ENCODE measurements at places on chromosomes 7 and 10.

DNA sequence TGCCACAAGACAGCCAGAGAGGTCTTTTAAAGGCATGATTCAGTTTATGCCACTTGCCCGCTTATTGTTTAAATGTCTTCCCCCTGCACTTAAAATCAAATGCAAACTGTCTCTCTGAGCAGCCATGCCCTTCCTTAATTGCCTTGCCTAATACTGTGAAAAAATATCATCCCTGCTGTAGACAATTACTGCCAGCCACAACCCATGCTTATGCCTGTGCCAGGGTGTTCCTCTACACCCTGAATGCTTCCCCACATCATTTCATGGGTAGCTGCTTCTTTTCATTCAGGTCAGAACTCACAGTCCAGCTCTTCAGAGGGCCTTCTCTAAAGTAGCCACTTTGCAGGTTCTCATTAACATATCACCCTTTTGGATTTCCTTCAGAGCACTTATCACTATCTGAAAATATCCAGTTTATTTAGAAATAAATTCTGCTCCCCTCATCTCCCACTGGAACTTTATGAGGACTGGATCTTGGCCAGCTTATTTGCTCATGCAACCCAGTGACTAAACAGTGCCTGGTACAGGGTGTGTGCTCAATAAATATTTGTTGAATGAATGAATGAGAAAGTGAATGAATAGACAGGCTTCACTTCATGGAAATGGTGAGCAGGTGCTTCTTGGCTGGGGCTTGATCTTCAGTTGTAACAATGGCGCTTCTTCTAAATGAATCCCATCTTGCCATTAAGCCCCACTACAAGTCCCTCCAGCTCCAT, 162.4 kb upstream of the MDFIC start:
- peak; percentile 14 for DNase-seq

- no peak for DNase-seq
These were observed 146.6 kb downstream of the CHN2 start for GRCh38 chr7:29341156-29341555.

GRCh38 chr7:40918701-40919271, 784.0 kb downstream of the SUGCT start:
- DNase-seq, result peak; percentile 81

DNA sequence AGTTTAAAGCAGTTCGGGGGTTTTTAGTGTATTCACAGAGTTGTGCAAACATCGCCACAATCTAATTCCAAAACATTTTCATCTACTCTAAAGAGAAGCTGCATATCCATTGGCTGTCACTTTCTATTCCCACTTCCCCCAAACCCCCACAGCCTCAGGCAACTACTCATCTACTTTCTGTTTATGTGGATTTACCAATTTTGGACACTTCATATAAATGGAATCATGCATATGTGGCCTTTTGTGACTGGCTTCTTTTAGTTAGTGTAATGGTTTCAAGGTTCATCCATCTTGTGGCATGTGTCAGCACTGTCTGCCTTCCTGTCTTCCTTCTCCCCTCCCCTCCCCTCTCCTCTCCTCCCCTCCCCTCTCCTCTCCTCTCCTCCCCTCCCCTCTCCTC, 78.5 kb upstream of the FZD1 start:
- DNase-seq, result no peak

- DNase-seq, result no peak
These were observed 12.2 kb downstream of the LANCL2 start for GRCh38 chr7:55377162-55377817.

DNA sequence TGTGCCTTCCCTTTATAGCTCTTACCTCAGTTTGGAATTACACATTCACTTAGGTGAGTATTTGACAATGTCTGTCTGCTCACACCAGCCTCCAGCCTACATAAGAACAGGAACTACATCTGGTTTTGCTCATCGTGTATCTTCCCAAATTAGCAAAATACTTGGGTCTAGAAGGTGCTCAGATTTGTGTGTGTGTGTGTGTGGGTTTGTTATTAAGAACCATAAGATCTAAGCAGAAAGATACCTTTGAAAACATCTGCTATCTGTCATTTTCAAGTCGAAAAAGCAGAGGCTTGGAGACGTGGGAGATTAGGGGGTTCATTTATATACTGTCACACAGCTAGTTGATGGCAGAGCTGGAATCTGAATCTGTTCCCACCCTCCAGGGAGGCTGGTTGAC, 14.8 kb upstream of the LAMB4 start:
- DNase-seq, result no peak

- no peak for DNase-seq
These were observed 215.3 kb upstream of the GLI3 start for GRCh38 chr7:42452356-42452755.

DNA sequence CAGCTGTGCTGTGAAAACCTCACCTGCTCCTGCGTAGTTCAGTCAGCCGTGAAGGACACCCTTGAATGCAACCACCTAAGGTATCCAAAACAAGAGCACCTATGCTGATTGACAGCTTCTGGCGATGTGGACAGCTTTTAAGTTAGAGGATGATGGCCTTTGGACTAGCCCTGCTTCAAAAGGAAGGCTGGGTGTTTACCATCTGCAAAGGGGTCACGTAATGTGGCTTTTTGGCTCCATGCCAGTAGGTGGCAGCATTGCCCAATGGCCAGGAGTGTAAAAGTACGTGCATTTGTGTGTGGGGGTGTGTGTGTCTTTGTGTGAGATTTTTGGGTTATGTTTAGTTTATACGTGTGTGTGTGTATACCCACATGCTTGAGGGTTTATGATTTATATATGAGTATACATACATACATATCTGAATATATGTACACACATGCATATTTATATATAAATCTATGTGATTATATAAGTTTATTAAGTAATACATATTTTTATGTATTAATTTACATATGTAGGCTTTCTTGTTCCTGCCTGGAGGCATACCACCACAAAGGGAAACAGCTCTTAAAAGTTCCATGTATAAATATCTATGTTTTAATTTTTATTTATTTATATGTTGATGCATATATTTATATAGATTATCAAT, 236.3 kb upstream of the ANKRD30A start:
- peak; percentile 36 for DNase-seq

DNA sequence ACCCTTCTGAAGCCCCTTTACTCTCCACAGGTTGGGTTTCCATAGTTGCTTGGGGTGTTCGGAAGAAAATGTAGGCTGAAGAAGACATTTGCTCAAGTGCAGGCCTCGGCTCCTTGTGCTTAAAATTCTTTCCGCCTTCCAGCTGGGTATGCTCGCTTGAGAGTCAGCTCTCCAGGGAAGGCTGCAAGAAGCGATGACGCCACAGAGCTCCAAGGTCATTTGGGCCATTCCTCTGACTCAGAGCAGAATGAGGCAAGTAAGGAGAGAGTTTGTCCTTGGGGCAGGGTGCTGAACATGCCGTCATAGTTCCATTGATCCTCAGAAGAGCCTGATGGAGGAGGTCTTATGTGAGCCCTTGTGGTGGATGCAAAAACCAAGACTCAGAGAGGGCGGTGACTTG, 27.4 kb upstream of the HSPA12A start:
- peak; percentile 91 for DNase-seq

DNA sequence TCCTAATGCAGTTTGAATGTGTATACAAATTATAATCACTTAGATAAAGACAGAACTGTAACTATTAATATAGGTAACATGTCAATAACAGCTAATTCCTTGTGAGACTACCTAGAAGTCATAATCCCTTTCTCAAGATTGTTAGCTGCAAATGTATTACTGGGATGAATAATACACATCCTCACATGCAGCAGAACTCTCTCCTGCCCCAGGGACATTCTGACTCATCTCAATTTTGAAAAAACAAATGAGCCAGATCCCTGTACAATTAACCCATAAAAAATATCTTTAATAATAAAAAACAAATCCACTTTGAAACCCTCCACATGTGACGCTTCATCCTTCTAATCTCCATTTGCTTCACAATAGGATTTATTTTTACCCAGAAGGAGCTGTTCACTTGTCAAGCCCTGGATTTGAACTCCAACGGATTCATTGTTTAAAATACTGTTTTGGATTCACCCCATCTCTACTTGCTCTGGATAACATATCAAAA, 428.4 kb upstream of the TEX47 start:
- DNase-seq, result no peak

DNA sequence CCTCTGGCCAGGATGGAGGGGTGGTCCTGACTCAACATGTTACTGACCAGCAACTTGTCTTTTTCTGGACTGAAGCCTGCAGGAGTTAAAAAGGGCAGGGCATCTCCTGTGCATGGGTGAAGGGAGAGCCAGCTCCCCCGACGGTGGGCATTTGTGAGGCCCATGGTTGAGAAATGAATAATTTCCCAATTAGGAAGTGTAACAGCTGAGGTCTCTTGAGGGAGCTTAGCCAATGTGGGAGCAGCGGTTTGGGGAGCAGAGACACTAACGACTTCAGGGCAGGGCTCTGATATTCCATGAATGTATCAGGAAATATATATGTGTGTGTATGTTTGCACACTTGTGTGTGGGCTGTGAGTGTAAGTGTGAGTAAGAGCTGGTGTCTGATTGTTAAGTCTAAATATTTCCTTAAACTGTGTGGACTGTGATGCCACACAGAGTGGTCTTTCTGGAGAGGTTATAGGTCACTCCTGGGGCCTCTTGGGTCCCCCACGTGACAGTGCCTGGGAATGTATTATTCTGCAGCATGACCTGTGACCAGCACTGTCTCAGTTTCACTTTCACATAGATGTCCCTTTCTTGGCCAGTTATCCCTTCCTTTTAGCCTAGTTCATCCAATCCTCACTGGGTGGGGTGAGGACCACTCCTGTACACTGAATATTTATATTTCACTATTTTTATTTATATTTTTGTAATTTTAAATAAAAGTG, 6.0 kb downstream of the PLAU start:
- DNase-seq, result no peak

DNA sequence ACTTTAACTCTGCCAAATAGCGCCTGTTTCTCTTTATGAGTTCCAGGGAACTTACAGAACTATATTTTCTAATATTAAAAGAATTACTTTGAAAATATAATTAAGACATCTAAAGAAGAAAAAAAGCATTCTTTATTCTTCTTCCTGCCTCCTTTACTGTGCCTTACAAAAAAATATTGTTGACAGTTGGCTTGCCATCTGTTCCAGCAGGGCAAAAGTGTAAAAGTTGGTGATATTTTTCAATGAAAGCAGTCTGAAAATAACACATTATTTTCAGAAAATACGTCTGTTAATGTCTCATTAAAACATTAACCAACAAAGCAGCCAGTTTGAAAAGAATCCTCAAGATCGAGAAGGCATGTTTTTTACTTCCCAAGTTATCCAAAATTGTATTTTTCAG, 1032.2 kb upstream of the LRRTM3 start:
- no peak for DNase-seq

- DNase-seq, result peak; percentile 88
These were observed 155.5 kb downstream of the COBL start for GRCh38 chr7:51160990-51161615.

DNA sequence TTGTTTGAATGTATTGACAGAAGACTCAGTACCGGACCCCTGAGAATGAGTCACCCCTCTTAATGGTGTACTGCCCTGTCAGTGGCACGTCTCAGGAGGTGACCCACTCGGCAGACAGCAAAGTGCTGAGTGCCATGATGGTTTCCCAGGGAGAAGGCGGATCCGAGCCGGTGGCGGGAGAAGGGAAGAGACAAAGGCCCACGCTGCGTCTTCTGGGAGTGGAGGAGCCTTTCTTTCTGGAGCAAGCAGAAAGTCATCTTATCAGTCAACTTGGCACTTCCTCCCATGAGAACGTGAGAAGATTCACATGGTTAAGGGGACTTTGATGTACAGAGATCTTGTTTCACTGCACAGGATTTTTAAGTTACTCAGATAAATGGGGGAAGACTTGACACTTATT, 14.6 kb upstream of the PPP2R2D start:
- no peak for DNase-seq

DNA sequence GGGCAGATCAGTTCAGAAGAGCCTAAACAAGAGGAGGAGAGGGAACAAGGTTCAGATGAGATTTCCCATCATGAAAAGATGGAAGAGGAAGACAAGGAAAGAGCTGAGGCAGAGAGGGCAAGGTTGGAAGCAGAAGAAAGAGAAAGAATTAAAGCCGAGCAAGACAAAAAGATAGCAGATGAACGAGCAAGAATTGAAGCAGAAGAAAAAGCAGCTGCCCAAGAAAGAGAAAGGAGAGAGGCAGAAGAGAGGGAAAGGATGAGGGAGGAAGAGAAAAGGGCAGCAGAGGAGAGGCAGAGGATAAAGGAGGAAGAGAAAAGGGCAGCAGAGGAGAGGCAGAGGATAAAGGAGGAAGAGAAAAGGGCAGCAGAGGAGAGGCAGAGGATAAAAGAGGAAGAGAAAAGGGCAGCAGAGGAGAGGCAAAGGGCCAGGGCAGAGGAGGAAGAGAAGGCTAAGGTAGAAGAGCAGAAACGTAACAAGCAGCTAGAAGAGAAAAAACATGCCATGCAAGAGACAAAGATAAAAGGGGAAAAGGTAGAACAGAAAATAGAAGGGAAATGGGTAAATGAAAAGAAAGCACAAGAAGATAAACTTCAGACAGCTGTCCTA, 52.7 kb upstream of the AGBL3 start:
- no peak for DNase-seq

GRCh38 chr10:75400163-75400770, 1.3 kb downstream of the ZNF503 start:
- DNase-seq, result peak; percentile 36

- DNase-seq, result no peak
These were observed 229.1 kb upstream of the DGKB start for GRCh38 chr7:15131661-15132060.

Data from choroid plexus epithelial cell (primary cell).